ENCODE measurements at places on chromosomes 2 and 18. TPM values are rescaled to one million over a fixed set of nuclear protein-coding genes. Genes with fewer than 3 reads are reported as not detected.

BOLL gene
- not detected for total RNA-seq

DNA sequence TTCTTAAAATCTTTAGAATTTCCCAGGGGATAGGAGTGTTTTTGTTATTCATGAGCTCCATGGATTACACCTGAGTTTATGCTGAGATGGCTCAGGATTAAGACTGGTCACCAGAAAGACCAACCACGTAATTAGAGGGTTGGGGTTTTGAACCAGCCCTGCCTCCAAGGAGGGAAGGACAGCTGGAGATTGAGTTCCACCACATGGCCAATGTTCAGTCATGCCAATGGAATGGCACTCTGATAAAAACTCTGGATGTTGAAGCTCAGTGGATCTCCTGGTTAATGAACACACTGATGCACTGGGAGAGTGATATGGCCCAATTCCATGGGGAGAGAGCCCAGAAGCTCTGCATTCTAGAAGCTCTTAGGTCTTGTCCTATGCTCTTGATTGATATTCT is 38.7 kb upstream of the PTPN4 start:
- DNase-seq, result no peak

DNA sequence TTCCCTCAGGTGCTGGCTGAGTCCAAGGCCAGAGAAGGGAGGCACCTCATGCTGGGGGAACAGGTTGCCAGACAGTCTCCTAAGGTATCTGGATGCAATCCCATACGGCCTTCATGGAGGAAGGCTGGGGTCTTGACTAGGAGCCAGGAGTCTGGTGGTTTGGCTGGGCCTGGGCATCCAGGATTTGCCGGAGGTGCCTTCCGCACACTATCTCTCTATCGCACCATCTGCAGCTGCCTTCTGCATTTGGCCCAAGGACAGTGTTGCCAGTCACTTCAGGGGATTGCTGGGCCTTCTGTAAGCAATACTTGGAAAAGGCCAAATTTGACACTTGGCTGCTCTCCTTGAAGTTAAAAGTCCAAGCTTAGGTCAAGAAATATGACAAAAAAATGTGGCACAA is 327.2 kb downstream of the EN1 start:
- DNase-seq, result no peak

ORC4 gene
- total RNA-seq, result 38.7 TPM

GRCh38 chr18:27223526-27224291 is 38.6 kb upstream of the CHST9 start:
- DNase-seq, result no peak

GRCh38 chr18:37481491-37481890 is 84.1 kb downstream of the CELF4 start:
- no peak for DNase-seq

GRCh38 chr18:26792661-26793060 is 72.8 kb downstream of the AQP4 start:
- DNase-seq, result no peak

GORASP2 gene
- total RNA-seq, result 35.4 TPM

GRCh38 chr2:222468346-222468745 is 44.0 kb downstream of the SGPP2 start:
- no peak for DNase-seq

AGAP1 gene
- total RNA-seq, result 35.7 TPM

- no peak for DNase-seq
Observed at GRCh38 chr2:224946895-224947294, 95.4 kb downstream of the DOCK10 start.

DNA sequence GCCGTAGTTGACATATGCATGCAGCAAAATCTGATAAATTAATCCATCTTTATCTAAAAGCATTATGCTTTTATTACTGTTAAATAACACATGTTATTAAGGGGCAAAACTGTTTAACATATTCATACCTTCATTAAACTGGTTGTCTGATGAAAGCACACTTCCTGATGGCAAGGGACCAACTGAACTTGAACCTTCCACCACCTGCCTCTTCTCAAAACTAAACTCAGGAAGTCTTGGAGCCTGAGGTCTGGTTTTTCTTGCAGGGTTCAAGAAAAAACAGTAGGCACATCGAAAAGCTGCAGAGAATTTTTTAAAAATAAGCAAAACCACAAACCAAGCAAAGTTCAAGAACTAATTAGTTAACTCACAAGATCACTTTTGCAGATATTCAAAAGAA is 64.9 kb downstream of the LNPK start:
- DNase-seq, result no peak

COLEC12 gene
- total RNA-seq, result 21.0 TPM

GRCh38 chr18:55864281-55864680 is 276.3 kb upstream of the TCF4 start:
- DNase-seq, result no peak

DNA sequence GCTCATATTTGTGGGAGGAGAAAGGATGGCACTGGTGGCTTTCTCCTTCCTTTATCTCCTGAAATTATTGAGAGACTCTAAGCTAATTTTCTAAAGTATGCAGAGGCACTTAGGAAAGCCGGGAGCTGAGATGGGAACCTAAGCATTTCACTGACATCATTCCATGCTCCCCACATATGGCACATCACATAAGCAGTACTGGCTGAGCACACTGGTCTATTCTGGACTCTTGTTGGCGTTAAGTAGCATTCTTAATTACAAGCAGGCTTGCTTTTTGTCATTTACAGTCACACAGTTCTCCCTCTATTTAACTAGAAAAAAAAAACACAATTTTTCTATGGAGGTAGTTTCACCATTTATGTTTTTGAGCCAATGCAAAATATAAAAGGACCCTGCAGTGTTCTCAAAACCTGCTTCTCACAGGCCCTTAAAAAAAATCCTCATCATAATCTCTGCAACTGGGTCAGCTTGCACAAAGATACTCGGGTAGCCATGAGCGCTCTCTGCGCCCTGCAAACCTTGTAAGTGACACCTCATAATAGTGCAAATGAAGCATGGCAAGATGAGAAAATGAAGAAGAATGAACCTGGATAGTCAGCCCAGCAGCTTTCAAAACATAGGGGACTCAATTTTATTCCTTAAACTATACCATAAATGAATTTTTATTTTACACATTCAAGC is 688.6 kb downstream of the NRXN1 start:
- DNase-seq, result no peak

- DNase-seq, result no peak
Observed at GRCh38 chr2:120203251-120204021, 19.8 kb downstream of the TMEM185B start.

TWIST2 gene
- 72.5 TPM for total RNA-seq

CGREF1 gene
- total RNA-seq, result 9.8 TPM

- DNase-seq, result no peak
Observed at GRCh38 chr18:63273222-63273927, 46.2 kb downstream of the BCL2 start.

IL1F10 gene
- not detected for total RNA-seq

ZSCAN30 gene
- 26.6 TPM for total RNA-seq

DNA sequence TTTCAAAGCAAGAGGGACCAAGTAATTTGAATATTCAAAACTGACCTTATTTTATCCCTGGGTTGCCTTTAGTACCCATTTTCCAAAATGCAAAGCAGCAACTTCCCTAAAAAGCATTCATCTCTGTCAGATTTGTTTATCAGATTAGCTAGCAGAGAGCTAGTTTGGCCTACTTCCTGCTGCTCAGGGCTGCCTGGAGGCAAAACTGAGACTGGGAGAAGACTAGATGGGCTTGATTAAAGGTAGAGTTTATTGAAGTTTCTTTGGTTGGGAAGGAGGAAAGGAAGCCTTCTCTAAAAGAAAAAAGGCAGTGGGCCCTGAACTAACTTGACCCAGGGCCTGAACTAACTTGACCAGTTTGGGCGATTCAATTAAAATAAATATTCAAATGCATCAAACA is 426.1 kb upstream of the FAM98A start:
- DNase-seq, result no peak

- DNase-seq, result no peak
Observed at GRCh38 chr2:128982670-128983069, 664.0 kb upstream of the HS6ST1 start.

DNA sequence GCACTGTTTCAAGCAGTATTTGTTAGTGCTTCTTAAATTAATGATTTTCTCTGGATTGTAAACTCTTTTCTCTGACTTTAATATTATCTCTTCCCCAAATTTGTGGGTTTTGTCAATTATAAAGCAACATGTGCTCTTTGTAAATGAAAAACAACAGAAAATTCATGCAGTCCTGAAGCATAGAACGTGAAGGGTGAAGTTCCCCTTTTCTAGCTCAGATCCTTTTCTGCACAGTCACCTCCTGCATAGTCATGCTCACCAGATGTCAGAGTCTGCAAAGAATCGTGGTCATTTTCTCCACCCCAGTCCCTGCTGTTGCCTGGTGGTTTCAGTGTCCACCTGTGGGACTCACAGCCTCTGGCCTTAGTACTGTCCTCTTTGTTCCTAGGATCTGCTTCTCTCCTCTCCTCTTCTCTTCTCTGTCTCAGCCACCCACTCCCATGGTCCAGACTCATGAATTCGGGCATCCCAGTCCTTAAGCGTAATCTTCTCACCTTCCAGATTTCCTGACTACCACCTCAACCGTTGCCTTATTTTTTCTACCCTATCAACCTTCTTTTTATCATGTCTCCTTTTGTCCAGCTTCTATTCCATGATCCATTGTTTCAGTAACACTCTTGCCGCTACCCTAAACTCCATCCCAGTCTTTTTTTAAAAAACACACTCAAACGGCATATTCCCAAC is 229.1 kb downstream of the RTP5 start:
- DNase-seq, result no peak

DNA sequence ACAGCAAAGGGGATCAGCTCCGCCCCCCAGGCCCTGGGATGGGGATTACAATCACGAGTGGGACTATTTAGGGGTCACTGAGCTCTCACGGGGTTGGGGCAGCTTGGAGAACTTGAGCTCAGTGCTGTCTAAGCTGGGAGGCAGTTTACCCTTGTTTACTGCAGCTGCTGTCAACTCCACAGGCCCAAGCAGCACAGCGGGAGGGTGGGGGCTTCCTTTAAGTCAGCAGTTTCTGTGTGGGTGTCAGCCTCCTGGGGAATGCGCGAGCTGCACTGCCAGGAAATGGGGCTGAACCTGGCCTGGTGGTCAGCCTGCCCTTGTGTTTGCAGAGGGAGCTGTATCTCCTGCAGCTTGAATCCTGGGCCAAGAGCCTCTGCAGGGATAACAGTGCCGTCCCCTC is 29.8 kb downstream of the TOGARAM2 start:
- DNase-seq, result no peak

GRCh38 chr2:111708476-111709180 is 175.4 kb downstream of the ANAPC1 start:
- no peak for DNase-seq

DNA sequence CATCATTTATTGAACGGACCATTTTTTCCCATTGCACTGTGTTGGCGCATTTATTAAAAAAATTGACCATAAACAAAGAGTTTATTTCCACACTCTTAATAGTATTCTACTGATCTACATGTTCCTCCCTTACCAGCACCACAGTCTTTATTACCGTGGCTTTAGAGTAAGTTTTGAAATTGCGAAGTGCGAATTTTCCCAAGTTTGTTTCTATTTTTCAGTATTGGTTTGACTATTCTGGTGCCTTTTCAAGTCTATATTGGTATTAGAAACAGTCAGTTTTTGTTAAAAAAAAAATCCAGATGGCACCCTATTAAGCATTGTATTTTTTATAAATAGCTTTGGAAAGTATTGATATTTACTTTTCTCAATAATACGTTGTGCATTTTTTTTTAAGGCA is 795.1 kb upstream of the HS6ST1 start:
- no peak for DNase-seq

ACVR1C gene
- 6.0 TPM for total RNA-seq

- DNase-seq, result no peak
Observed at GRCh38 chr2:163210430-163210918, 371.9 kb upstream of the KCNH7 start.

DNA sequence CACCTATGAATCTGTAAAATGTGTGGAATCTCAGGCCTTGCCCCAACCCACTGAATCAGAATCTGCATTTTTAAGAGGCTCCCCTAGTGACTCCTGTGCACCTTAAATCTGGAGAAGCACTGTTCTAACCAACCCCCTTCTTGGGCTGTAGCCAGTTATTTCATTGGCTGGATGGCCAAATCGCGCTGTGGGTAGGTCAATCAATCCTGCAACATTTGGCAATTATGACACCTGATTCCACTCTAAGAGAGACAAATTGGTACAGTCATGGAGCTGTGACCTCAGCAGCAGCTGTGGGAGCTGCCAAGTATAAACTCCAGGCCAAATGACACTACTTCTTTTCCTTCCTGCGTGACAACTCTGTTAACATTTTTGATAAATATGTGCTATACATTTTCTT is 208.7 kb downstream of the CLIP4 start:
- DNase-seq, result no peak

- no peak for DNase-seq
Observed at GRCh38 chr2:5696404-5696944, 4.3 kb downstream of the SOX11 start.

TTN gene
- total RNA-seq, result 7.6 TPM

- DNase-seq, result no peak
Observed at GRCh38 chr2:31075431-31075830, 62.8 kb downstream of the GALNT14 start.

ORC2 gene
- 18.3 TPM for total RNA-seq

GRCh38 chr2:60569680-60570111 is 16.2 kb upstream of the BCL11A start:
- DNase-seq, result no peak

IL1R2 gene
- 7.6 TPM for total RNA-seq

DNA sequence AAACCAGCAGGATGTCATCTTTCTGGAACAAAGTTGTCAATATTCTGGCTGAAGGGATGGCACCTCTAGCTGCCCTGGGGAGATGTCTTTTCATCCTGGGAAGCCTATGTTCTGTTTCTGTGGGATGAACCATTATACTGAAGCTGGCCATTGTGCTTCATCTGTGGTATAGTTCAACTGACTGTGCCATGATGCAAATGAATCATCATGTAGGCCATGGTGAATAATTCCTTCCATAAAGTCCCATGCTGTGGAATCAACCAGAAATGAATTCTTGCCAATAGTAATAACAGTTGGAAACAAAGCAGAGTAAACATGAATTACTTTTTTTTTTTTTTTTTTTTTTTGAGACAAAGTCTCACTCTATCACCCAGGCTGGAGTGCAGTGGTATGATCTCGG is 64.1 kb upstream of the CNGA3 start:
- DNase-seq, result no peak

DNA sequence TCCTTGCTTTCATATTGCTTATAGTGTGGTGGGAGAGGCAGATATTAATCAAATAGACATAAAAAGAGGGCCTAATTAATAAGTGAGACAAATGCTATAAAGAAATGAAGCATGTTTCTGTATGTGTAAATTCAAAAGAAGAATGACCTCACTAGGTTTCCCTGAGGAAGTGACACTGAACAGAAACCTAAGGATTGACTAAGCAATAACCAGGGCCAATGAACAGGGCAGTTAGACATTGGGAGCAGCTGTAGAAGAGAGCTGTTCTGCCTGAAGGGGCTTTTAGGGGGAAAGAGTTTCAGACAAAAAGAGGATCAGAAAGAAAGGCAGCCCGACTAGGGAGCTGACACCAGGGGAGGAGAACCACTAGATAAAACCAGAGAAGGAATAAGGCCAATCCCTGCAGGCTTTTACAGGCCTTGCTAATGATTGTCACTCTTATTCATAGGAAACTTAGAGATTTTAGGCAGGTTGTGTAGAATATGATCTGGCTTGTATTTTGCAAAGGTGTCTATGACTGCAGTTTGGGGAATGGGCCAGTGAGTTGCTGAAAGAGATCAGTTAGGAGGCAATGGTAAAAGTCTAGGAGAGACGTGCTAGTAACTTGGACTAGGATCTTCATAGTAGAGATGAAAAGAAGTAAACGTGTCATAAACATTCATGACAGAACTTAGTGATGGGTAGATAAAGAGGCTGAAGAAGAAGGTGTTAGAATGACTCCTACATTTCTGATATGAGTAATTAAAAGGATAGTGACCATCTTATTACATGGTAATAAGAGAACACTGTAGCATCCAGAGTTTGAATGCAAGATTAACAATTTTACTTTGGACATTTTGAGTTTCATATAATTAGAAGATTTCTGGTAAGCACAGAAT is 26.8 kb upstream of the NABP1 start:
- DNase-seq, result no peak

All from tibial nerve (tissue), 4 donors.